Stimulated activated memory B cell treated with anti-CD40 and anti-IgM and Interleukin-4, amounts not matched to agents 10 μg/mL and 1 μg/mL and 100 μg/mL, for 72 hours (primary cell): ENCODE measurements at places on chromosomes 12 and 14.

DNA sequence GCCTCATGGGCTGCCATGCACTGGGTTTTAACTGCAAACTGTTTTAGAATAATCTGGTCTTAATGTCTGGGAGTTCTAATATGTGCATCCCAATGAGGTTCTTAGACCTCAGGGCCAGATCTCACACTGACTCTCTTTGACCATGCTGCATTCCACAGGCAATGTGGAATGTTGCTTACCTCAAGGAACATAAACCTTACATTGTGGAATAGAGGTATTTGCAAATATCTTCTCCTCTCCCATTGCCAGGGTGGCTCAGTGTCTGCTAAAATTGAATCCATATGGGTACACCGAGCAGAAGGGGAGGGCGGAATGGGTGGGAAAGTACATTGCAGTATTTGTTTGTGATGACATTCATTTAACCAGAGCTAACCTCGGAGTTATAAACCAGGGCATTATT, 78.6 kb downstream of the CHST11 start:
- no peaks in the 10 kb centered on the region for H3K27me3 ChIP-seq
- peaks cover 61% of the 10 kb centered on the region for H3K36me3 ChIP-seq
- H3K4me1 ChIP-seq = peaks cover 91% of the 10 kb centered on the region

DNA sequence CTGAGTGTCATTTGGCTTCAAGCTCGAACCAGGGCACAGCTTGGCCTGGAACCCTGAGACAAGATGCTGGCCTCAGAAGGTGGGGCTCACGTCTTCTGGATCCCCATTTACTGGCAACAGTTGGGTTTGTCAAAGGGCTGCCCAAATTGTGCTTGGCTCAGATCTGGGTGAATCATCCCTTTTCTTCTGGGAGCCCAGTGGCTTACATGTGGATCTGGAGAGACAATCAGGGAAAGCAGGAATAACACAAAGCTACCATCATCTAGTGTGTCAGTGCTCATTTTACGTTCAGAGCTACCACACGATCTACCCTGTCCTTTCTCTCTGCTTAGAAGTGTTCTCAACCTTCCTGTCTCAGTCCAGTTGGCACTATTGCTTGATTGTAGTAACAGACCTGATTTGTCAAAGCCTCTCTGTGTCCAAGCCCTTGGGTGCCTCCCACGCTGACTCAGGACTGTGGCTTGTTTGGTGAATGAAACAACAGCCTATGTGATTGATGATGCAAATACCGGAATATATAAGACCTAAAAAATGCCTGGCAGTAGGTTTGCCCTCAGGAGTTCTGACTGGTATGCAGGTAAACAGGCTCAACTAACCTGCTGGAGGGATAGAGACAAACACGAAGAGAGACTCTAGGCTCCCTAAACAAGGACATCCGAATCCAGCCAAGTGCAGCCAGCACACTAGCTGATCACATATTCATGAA, 974.3 kb downstream of the VRK1 start:
- ATAC-seq = no peak
- H3K27me3 ChIP-seq = no peaks in the 10 kb centered on the region
- no peak overlapping the region for H3K27ac ChIP-seq

GRCh38 chr12:18898470-18898869, 160.6 kb downstream of the CAPZA3 start:
- no peaks in the 10 kb centered on the region for H3K4me1 ChIP-seq
- H3K27me3 ChIP-seq = no peaks in the 10 kb centered on the region
- no peaks in the 10 kb centered on the region for H3K36me3 ChIP-seq
- no peak for ATAC-seq
- H3K4me3 ChIP-seq = no peak overlapping the region

DNA sequence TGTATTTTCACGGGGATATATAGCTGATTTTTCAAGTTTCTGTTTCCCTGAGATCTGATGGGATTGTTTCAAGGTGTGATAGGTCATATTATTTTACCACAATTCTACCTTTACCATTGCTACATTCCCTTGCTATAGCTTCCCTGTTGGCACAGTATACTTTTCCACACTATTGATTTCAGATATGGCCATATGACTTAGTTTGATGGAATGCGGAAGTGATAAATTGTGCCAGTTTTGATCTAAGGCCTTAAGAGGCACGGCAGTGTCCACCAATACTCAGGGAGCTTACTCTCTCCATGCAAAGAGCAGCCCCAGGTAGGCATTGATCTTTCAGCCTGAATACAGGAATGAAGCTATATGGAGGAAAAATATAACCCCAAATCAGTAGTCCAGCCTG, 315.7 kb downstream of the SLC16A7 start:
- ATAC-seq = no peak
- no peaks in the 10 kb centered on the region for H3K36me3 ChIP-seq
- no peaks in the 10 kb centered on the region for H3K4me1 ChIP-seq
- no peak overlapping the region for H3K27ac ChIP-seq
- no peak overlapping the region for H3K4me3 ChIP-seq
- H3K27me3 ChIP-seq = no peaks in the 10 kb centered on the region

DNA sequence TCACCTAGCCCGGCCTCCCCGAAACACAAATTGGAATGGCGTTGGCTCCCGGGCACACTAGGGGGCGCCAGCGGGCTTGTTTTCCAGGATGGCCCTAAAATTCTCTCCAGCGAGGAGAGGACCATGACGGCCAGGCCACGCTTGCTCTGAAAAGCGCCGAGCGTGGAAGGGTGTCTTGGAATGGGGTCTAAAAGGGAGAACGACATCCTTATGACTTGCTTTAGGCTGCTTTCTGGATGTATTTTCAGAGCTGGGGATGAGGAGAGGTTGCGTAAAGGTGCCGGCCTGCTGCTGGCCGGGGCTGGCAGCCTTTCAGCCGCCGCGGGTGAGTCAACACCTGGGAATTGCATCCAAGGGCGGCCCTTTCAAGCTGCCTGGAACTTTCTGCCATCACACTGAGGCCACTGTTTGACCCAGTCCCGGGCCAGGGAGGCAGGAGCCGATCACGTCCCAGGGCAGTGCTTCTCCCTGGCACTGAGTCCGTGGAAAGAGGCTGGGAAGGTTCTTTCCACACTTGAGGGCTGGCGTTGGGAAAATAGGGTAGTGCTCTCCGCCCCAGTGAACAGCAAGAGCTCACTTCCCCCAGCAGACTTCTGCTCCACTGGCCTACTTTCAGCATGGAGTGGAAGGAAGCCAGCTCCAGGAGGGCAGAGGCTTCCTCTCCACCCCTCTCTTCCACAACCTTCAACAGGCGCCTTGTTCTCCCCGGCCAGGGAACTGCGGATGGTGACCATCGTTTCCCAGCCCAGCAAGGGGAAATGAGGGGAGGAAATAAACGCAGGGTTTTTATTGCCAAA, 216.2 kb downstream of the TTC8 start:
- peak overlapping the region; percentile 79 for H3K4me3 ChIP-seq
- no peaks in the 10 kb centered on the region for H3K36me3 ChIP-seq
- peaks cover 15% of the 10 kb centered on the region for H3K4me1 ChIP-seq
- H3K27me3 ChIP-seq = peaks cover 46% of the 10 kb centered on the region
- peak overlapping the region; percentile 73 for H3K27ac ChIP-seq

- ATAC-seq = no peak
- H3K4me3 ChIP-seq = no peak overlapping the region
- no peaks in the 10 kb centered on the region for H3K36me3 ChIP-seq
- H3K4me1 ChIP-seq = no peaks in the 10 kb centered on the region
Observed at GRCh38 chr14:78028471-78028870, 141.7 kb upstream of the NRXN3 start.

- H3K4me1 ChIP-seq = no peaks in the 10 kb centered on the region
- peak; percentile 36 for ATAC-seq
- H3K27ac ChIP-seq = no peak overlapping the region
- no peak overlapping the region for H3K4me3 ChIP-seq
Observed at GRCh38 chr12:82650627-82651337, 35.9 kb upstream of the TMTC2 start.

- no peak for ATAC-seq
- no peak overlapping the region for H3K27ac ChIP-seq
- peaks cover 9% of the 10 kb centered on the region for H3K27me3 ChIP-seq
- H3K36me3 ChIP-seq = no peaks in the 10 kb centered on the region
Observed at GRCh38 chr14:58060077-58060476, 91.9 kb downstream of the ARMH4 start.

- no peak overlapping the region for H3K4me3 ChIP-seq
- H3K36me3 ChIP-seq = no peaks in the 10 kb centered on the region
- no peak for ATAC-seq
- H3K4me1 ChIP-seq = peaks cover 63% of the 10 kb centered on the region
- no peaks in the 10 kb centered on the region for H3K27me3 ChIP-seq
Observed at GRCh38 chr14:68693926-68694325, 98.9 kb downstream of the ZFP36L1 start.

GRCh38 chr14:101788016-101788635, 26.6 kb downstream of the PPP2R5C start:
- H3K36me3 ChIP-seq = peaks cover 19% of the 10 kb centered on the region
- peaks cover 4% of the 10 kb centered on the region for H3K27me3 ChIP-seq
- ATAC-seq = no peak

- no peaks in the 10 kb centered on the region for H3K36me3 ChIP-seq
- no peak for ATAC-seq
- H3K27ac ChIP-seq = no peak overlapping the region
- H3K27me3 ChIP-seq = no peaks in the 10 kb centered on the region
- no peak overlapping the region for H3K4me3 ChIP-seq
- no peaks in the 10 kb centered on the region for H3K4me1 ChIP-seq
Observed at GRCh38 chr12:128930606-128931005, 77.3 kb downstream of the GLT1D1 start.

DNA sequence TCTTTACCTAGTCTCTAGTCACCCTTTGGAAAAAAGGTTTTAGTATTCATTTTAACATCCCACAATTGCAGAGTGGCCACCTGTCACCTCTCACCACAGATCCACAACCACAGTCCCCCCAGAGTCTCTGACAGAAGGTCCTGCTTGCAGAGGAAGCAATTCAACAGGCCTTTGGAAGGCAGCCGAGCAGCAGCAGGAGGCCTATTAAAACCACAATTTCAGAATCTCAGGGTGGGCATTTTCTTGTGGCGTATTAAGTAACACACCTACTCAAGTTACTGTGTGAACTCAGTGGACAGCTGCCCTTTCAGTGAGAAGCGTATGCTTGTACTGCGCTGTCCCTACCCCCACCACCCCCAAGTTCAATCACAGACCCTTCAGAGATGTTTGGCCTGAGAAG, 234.0 kb upstream of the HMGA2 start:
- H3K4me3 ChIP-seq = no peak overlapping the region
- H3K36me3 ChIP-seq = no peaks in the 10 kb centered on the region
- H3K4me1 ChIP-seq = no peaks in the 10 kb centered on the region

- no peak overlapping the region for H3K4me3 ChIP-seq
- no peaks in the 10 kb centered on the region for H3K4me1 ChIP-seq
- H3K36me3 ChIP-seq = peaks cover 13% of the 10 kb centered on the region
- no peak overlapping the region for H3K27ac ChIP-seq
Observed at GRCh38 chr12:96471368-96472050, 17.9 kb upstream of the CFAP54 start.

GRCh38 chr14:105351920-105352851, 37.6 kb downstream of the PACS2 start:
- peaks cover 20% of the 10 kb centered on the region for H3K36me3 ChIP-seq
- H3K4me3 ChIP-seq = no peak overlapping the region
- peaks cover 5% of the 10 kb centered on the region for H3K4me1 ChIP-seq
- H3K27ac ChIP-seq = peak overlapping the region; percentile 80
- peak; percentile 90 for ATAC-seq
- H3K27me3 ChIP-seq = no peaks in the 10 kb centered on the region

DNA sequence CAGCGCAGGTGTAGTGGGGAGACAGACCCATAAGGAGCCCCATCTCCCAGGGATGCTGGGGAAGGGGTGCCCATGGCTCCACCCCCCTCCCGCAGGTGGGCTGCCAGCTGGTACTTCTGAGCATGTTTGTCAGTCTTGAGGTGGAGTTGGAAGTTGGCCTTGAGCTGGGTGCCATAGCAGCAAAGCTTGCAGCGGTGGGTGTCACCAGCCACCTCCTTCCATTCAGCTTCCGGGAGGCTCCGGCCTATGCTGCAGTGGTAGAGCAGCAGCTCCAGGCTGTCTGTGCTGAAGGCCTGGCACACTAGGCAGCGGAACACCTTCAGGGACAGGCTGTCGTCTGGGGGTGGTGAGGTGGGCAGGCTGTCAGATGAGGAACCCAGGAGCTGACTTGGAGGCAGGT, 18.9 kb downstream of the ZFHX2 start:
- H3K4me1 ChIP-seq = no peaks in the 10 kb centered on the region
- no peak overlapping the region for H3K4me3 ChIP-seq
- H3K36me3 ChIP-seq = no peaks in the 10 kb centered on the region
- ATAC-seq = no peak
- H3K27ac ChIP-seq = no peak overlapping the region

DNA sequence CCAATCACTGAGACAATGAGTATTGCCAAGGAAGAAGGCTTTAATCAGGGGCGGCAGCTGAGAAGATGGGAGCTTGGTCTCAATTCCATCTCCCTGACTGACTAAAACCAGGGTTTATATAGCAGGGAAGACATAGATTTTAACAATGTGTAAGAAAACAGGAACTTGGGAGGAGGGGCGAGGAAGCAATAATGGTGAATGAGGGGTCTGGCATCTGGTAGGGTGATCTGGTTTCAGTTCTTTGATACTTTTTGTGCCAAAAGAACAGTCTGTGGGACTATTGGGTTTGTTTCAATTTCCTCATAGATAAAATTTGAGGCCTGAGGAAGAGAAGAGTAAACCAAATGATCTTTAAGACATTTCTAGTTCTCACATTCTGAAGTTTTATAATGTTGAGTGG, 49.2 kb downstream of the FUT8 start:
- peak overlapping the region; percentile 3 for H3K4me3 ChIP-seq
- H3K27ac ChIP-seq = peak overlapping the region; percentile 68
- H3K4me1 ChIP-seq = peaks cover 65% of the 10 kb centered on the region
- peak; percentile 70 for ATAC-seq
- H3K36me3 ChIP-seq = peaks cover 46% of the 10 kb centered on the region

DNA sequence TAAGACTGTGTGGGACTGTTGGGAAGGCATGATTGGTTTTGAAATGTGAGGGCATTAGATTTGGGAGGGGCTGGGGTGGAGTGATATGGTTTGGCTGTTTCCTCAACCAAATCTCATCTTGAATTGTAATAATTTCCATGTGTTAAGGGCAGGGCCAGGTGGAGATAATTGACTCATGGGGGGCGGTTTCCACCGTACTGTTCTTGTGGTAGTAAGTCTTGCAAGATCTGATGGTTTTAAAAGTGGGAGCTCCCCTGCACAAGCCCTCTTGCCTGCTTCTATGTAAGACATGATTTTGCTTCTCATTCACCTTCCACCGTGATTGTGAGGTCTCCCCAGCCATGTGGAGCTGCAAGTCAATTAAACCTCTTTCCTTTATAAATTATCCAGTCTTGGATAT, 76.6 kb upstream of the PPFIA2 start:
- no peaks in the 10 kb centered on the region for H3K36me3 ChIP-seq
- no peak overlapping the region for H3K27ac ChIP-seq
- H3K27me3 ChIP-seq = no peaks in the 10 kb centered on the region
- H3K4me1 ChIP-seq = no peaks in the 10 kb centered on the region
- no peak overlapping the region for H3K4me3 ChIP-seq
- no peak for ATAC-seq

- H3K27ac ChIP-seq = no peak overlapping the region
- peaks cover 19% of the 10 kb centered on the region for H3K36me3 ChIP-seq
- peaks cover 35% of the 10 kb centered on the region for H3K4me1 ChIP-seq
- H3K27me3 ChIP-seq = no peaks in the 10 kb centered on the region
- no peak for ATAC-seq
- no peak overlapping the region for H3K4me3 ChIP-seq
Observed at GRCh38 chr14:63460680-63461369, 82.4 kb downstream of the PPP2R5E start.

GRCh38 chr12:75657831-75658230, 146.4 kb upstream of the KRR1 start:
- no peaks in the 10 kb centered on the region for H3K36me3 ChIP-seq
- no peak for ATAC-seq
- no peaks in the 10 kb centered on the region for H3K27me3 ChIP-seq
- H3K4me3 ChIP-seq = no peak overlapping the region
